Activated naive CD4-positive, alpha-beta T cell treated with anti-CD3 and anti-CD28 coated beads, Interleukin-2, amount 50 U/mL, for 72 hours (primary cell): ENCODE measurements at places on chromosomes 11 and 22. TPM values are rescaled to one million over a fixed set of nuclear protein-coding genes. Genes with fewer than 3 reads are reported as not detected.

DNA sequence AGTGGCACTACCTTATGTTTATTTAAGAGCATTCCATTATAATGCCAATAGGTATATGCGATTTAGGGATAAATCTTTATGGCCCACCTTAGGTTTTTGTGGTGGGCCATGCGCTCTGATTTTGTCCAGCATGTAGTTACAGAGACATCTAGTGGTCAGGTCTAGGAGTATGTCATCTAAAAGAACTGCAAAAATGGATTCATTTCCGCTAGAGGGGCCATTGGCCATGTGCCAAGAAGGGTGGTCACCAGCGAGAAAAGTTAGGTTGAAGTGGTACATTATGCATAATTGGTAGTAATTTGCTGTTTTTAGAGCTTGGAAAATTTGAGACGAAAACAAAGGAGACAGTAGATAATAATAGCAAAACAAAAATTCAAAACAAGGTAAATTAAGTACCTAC lies 27.7 kb downstream of the LRRC4C start:
- DNase-seq = no peak

- DNase-seq = no peak
Observed at GRCh38 chr11:8383227-8383626, 119.5 kb upstream of the LMO1 start.

DNA sequence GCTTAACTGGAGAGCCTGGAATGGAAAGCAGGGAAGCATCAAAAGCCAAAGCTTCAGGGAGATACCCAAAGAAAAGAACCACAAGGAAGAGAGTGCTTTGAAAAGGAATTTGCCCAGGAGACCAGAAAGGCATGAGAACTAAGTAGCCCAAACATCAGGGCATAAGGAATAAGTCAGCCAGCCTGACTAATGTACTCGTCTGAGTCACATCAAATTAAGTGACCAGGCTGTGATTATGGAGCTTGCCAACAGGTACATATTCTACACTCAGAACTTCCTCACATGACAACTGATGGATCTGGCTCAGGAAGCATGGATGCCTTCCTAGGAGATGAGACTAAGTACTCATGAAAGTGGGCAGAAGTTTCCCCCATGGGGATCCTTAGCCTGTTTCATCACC lies 366.7 kb downstream of the BUD13 start:
- DNase-seq = no peak

- DNase-seq = no peak
Observed at GRCh38 chr11:131350872-131351271, 19.5 kb upstream of the NTM start.

- no peak for DNase-seq
Observed at GRCh38 chr11:134730561-134731212, 318.6 kb upstream of the B3GAT1 start.

GRCh38 chr11:59191095-59191494 lies 19.2 kb downstream of the DTX4 start:
- no peak for DNase-seq

GRCh38 chr11:33633251-33634003 lies 67.2 kb downstream of the C11orf91 start:
- DNase-seq = no peak

DNA sequence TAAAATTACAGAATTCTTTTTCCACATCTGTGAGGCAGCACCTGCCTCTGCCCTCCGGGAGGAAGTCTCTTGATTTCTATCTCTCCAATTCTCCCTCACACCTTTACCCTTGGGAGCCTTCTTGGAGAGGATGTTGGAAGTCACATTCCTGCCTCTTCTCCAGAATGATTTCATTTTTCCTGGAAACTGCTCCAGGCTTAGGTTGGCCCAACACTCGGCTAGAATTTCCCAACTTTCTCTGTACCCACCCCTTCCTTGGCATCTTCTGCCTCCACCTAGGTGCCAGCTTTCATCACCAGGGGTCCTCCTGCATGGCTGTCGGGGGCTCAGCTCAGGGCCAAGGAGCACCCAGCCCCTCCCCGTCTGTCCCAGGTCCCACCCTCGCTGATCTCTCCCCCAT lies 43.2 kb downstream of the SLCO2B1 start:
- no peak for DNase-seq

DNA sequence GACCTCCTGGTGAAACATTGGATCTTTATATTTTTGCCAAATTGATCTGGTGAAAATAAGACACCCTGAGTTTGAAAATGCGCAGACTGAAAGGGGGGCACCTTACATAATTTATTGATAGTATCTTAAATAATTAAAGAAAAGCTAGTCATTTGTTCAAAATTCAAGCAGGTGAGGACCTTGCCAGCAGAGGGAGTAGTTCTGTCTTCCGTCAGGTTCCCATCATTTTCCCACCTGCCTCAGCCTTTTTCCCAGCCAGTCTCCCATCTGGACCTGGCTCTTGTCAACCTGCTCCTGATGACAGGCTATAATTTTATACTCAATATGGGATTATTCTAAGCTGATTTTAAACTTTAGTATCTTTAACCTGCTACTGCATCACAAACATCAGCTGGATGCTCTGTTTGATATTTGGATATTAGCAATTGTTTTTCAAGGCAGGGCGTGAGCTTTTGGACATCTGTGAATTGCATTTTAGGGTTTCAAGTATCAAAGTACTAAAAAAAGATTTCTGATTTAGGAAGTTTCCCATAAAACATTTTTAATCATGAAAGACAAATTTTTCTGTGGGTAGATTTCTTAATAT lies 132.0 kb downstream of the ELP4 start:
- DNase-seq = no peak

GRCh38 chr11:45839204-45839603 lies 8.1 kb upstream of the CRY2 start:
- no peak for DNase-seq

DNA sequence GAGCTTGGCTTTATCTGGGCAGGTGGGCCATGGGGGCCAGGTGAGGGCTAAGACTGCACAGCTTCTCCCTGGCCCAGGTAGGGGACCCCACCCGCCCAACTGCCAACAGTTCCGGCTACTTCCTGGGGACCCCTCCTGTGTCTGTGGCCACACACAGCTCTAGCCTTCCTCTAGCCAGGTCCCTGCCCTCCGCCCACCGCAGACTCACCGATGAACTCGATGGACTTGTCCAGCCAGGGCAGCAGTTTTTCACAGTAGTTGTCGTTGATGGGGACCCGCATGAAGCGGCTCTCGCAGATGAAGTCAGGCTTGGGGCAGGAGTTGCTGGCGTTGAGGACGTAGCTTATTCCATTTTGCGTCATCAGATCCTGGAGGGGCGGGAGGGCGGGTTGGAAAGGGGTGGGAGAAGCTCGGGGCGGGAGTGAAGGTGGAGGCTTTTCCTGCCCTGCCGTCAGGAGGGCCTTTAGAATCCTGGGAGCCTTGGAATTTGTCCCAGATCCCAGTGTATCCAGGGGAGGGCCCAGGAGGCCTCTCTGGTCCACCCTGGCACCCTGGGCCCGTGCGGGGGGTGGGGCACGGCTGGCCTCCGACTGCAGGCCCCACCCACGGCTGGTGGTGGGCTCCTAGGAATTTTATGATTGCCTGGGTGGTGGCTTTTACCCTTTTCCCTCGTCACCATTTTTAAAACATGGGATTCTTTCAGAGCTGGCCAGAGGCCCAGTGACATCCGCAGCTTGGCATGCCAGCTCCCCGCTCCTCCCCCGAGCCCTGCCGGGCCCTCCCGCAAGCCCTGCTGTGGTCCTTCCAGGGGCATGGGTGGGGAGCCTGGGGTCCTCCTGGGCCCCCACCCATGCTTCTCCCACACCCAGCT lies 13.9 kb downstream of the DUSP8 start:
- no peak for DNase-seq

DNA sequence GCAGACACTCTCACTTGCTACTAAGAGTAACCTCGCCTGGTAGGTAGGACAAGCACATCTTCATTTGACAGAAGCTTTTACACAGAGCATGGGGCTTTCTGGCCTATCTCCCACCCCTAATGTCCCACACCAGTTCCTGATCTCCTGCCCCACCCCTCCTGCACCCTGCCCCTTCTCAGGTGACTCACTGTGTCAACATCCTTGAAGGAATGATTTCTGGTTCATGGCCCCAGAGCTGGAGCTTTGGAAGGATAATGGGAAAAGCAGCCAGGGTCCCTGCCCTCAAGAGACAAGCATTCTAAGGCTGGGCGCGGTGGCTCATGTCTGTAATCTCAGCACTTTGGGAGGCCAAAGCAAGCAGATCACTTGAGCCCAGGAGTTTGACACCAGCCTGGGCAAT lies 47.2 kb downstream of the LRFN4 start:
- DNase-seq = no peak

DNA sequence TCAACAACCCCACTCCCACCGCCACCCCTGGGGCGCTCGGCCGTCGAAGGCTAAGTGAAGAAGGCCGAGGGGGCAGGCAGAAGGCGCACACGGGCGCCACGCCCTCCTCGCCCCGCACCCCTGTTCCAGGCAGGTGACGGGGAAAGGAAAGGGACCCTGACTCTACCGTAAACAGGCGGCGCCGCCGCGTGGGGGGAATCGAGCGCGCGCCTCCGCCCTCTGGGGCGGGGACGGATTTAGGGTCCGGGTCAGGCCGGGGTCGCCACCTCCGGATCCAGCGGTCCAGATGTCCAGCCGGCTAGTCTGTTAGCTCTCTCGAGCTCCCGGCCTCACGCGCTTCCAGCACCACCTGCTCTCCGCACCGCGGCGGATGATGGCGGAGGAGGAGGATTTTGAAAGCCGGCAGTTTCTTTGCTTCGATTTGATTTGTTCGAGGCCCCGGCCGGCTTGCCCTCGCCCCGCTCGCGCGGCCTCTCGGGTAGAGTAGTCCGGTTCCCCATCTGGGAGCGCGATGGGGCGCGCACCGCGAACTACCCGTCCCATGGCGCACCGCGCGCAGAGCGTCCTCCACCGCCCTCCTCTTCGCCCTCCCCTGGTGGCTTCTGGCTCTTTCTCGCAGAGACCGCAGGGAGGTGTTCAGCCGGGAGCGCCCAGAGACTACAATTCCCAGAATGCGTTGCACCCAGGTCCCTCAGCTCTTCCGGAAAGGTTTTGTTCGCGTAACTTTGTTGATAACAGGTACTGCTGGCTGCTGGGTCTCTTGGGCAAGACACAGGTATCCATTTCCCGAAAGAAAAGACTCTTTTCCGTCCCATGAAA lies at the start of gene RANGAP1:
RANGAP1 (minus strand) TSS at position 368 of the 819 bp plus-strand sequence. CDS start 5,143 bp downstream, outside the sequence.
- DNase-seq = peak; percentile 98

- no peak for DNase-seq
Observed at GRCh38 chr11:95641495-95641894, 148.1 kb downstream of the FAM76B start.

DNA sequence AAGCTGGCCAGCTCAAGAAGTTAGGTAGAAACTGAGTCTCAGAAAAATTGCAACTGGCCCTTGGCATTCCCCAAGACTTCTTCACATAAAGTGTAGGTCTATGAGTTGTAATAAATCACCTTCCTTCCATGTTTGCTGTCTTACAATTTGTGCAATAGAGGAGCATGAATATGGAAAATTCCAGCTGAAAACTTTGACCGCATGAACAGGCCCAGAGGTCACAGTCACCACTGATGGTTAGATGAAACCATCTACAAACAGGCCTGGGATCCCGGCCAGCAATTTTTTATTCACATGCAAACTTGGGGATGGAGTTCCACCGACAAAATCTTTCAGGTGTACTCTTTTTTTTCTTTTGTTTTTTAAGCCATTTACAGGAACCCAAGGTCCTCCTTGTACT lies 88.1 kb downstream of the SERGEF start:
- DNase-seq = no peak

DNA sequence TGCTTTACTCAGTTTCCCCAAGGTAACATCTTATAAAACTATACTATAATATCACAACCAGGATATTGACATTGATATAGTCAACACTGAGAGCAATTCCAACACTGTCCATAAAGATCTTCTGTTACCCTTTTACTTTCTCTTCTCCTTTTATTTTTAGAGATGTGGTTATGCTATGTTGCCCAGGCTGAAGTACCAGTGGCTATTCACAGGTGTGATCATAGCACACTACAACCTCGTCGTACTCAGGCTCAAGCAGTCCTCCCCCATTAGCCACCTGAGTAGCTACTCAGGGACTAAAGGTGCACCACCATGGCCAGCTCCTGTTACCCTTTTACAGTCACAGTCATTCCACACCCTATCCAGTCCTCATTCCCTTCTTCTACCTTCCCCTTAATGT lies 119.7 kb downstream of the CWF19L2 start:
- no peak for DNase-seq

- DNase-seq = peak; percentile 38
Observed at GRCh38 chr11:134562941-134563471, 151.0 kb upstream of the B3GAT1 start.

DNA sequence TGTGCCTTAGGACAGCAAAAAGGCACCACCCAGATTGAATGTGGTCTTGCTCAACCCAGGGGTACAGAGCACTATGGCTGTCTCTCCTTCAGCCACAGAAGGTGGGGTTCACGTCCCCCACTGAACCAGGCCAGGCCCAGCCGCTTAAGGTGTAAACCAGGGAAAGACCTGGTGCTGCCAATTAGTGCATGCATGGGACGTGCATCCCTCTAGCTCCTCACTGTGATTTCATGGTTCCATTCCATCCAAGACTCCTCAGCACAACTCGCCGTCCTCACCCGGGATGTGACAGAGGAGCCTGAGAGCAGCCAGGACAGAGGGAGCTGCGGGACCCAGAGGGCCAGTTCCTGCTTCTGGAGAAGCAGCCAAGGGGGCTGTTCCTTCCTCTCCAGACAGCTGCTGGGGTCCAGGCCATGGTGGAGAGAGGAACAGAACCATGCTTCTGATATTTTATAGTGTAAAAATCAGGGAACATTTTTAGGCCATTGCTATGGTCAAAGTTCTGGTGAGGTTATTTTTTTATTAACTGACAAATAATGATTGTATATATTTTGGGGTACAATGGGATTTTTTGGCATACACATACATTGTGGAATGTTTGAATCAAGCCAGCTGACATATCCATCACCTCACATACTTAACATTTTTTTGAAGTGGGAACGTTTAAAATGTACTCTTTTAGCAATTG lies 492.2 kb upstream of the B3GAT1 start:
- DNase-seq = no peak

- no peak for DNase-seq
Observed at GRCh38 chr22:28869736-28870135, 13.6 kb upstream of the ZNRF3 start.

DNA sequence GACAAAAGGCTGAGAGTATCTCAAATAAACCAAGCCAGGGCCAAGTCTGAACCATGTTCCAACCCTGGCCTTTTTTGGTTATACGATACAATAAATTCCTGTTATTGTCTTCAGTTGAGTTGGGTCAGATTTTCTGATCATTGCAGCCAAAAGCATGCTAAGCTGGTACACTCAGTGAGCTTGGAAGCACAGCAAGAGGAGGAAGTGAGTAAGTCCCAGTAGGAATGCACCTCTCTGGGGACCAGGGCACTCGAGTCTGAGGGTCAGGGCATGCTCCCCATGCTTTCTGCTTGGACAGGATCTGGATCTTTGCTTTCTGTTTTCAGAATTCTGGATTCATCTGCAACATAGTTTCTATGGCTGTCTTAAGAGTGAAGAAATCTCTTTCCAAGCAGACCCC lies 73.1 kb downstream of the TMPRSS5 start:
- DNase-seq = no peak

Gene KDM4E
- not detected for total RNA-seq

Gene RAB38
- total RNA-seq = 1.7 TPM

Gene DEFB131B
- total RNA-seq = not detected

Gene CYP2D6
- 2.2 TPM for total RNA-seq

Gene TOM1
- total RNA-seq = 28.5 TPM

Gene MAFF
- 12.4 TPM for total RNA-seq

Gene CDHR5
- total RNA-seq = not detected

Gene TBX1
- total RNA-seq = not detected

Gene TMPRSS4
- total RNA-seq = not detected
